ENCODE measurements at places on chromosomes 6 and 20.

- DNase-seq = no peak
These were observed 8.5 kb downstream of the STAU1 start for GRCh38 chr20:49179368-49180277.

DNA sequence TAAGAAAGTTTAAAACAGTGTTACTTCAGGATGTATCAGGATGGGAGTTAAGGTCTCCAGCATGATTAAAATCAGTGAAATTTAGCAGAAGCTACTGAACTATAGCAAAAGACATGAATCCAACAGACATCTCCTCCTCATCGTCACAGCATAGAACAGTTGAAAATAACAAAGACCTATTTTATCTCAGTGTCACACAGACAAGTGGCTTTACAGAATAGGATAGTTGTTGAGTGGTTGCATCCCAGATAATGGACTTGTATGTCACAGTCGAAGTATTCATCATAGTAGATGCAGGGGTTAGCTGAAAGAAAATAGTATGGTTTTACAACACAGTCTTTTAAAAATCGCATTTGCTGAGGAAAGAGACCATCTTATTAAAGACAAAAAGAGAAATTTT, 31.2 kb downstream of the CRISP1 start:
- no peak for DNase-seq

GRCh38 chr6:147204060-147204785, at the start of gene STXBP5:
STXBP5 (plus strand) TSS chr6:147204417; CDS start chr6:147204533, 116 bp downstream.
- DNase-seq = peak; percentile 47

DNA sequence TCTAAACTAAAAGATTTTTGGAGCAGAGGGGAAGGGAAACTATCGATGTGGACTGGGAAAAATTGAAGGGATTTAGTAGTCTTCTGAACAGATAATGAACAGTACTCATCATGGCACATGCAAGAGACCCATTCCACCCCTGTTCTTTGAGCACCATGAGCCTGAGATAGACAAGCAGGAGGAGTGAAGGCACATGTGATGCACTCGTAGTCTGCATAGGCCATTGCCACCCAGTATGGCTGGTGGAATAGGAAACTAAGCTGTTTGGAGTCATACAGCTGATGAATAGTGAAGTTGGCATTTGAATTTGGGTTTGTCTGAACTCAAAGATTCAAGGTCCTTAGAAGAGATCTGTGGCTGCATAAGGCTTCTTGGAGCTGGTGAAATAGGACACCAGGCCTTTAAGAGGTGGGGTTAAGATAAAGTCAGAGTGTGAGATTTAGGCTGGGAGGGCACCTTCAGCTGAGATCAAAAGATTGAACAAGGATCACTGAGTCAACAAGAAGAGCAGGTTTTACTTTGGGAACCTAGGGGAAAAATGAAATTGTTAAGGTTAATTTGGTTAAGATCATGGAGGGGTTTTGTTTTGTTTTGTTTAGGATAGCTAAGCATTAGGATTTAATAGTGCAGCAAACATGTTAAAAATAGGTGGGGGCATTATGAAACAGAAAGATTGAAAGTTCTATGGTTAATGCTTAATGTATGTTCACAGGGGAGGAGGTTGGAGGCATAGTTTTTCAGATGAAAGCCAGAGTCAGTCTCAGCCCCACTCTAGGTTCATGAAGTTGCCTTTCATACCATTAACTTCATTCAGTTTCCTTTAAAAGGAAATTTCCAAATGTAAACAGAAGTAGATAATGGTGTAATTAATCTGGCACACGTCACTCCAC, 148.8 kb downstream of the ARID1B start:
- no peak for DNase-seq

DNA sequence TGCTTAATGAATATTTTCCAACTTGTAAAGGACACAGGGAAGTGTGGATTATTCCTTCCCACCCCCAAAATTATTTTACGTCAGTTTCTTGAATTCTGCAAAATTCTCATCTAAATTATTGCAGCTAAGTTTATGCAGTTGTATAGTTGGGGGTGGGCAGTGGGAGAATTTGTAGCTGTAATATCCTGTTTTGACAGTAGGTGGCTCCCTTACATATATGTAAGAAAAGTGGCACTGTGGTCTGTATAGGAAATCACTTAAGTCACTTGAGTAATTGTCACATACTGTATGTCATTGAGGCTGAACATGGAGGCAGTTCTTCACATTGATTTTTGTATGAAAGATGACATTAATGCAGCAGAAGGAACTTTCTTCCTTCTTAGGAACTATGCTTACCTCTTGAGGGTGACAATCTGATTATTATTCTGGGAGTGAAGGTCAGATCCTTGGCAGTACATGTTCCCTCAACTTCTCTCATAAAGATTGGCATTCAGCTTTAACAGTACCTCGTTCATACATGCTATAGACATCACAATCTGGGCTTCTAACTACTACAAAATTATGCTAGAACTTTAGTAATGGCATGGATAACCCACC, 14.6 kb upstream of the CFAP206 start:
- no peak for DNase-seq

- DNase-seq = no peak
These were observed 70.9 kb downstream of the ARID1B start for GRCh38 chr6:156848123-156848522.

DNA sequence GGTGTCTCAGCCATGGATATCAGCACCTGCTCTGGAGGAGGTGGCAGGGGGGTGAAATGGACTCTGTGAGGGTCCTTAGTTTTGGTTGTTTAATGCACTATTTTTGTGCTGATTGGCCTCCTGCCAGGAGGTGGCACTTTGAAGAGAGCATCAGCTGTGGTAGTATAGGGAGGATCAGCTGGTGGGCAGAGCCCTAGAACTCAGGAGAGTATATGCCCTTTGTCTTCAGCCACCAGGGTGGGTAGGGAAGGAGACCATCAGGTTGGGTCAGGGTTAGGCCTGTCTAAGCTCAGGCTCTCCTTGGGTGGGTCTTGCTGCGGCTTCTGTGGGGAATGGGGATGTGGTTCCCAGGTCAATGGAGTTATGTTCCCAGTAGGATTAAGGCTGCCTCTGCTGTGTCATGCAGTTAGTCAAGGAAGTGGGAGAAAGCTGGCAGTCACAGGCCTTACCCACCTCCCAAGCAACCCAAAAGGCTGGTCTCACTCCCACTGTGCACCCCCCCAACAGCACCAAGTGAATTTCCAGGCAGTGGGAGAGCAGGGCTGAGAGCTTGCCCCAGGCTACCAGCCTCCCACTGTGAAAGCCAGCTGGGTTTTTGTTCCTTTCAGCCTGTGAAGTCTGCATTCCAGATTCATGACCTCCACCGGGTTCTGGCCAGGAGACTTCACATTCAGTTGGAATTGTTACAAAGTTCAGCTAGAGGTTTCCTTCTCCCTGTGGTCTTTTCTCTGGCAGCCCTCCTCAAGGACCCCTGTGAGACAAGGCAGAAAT, 5.7 kb upstream of the OSTM1 start:
- DNase-seq = no peak

DNA sequence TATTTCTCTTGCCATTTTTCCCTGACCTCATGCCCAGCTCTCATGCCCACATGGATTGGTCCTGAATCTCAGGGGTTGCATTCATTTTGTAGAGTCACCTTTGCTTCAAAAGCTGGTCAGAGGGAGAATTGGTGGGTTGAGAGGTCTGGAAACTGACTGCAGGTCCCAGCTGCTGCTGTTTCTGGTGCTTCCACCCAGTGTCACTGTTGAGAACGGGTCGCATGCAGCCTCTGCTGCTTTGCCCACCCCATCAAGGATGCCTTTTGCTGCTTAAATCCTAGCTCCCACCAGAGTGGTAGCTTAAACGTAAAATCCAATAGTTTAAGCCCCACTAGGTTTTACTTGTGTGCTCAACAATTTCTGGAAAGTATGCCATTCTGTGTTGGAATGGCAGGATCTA, 211.4 kb upstream of the TSHZ2 start:
- DNase-seq = no peak

- no peak for DNase-seq
These were observed 128.9 kb upstream of the NAA20 start for GRCh38 chr20:19888269-19888671.

GRCh38 chr6:37669306-37669705, 28.4 kb downstream of the MDGA1 start:
- no peak for DNase-seq

DNA sequence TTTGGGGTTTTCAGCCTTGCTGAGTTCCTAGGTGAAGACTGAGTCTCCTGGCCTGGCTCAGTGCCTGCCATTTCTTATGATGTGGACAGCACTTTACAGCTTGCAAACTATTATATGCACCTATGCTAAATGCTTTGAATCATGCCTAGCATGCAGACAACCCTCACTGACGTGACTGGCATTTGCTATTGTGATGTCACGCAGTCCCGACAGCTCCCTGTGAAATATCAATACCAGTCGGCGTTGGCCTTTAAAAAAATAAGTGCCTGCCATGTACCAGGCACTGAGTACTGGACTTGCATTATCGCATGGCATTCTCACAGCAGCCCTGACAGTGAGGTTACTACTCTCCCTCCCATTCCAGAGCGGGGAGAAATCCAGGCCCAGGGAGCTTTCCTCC, 35.5 kb downstream of the UQCC2 start:
- no peak for DNase-seq

DNA sequence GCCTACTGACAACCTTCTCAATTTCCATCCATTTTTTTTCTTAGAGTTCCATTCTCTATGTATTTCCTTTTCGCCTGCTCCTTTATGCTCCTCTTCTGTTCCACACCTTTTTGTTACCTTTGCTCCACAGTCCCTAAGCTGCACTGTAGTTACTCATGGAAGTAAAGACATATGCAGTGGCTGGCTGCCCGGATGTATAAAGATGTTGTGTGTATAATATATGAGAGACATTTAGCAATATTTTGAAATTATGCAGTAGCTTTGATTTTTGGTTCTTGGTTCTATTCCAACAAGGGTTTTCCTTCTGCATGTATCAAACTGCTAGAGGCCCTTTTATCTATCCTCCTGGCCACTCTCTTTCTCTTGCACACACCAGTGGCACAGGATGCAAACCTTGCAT, 234.9 kb downstream of the DOK5 start:
- DNase-seq = no peak

DNA sequence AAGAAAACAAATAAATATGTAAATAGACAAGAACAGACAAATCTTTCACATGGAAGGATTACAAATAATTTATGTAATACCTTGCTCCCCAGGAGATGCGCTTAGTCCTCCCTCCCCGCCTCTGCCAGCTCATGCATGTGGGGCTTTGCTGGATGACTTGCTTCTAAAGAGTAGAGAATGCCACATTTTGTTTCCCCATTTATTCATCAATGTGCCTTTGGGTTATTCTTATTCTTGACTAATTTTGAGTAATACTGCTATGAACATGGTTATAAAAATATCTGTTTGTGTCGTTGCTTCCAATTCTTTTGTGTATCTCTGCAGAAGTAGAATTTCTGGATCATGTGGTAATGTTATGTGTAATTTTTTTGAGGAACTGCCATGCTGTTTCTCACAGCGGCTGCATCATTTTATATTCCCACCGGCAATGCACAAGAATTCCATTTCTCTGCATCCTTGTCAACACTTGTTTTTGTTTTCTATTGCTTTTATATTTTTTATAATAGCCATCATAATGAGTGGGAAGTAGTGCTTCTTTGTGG, 23.8 kb upstream of the DUSP22 start:
- no peak for DNase-seq

DNA sequence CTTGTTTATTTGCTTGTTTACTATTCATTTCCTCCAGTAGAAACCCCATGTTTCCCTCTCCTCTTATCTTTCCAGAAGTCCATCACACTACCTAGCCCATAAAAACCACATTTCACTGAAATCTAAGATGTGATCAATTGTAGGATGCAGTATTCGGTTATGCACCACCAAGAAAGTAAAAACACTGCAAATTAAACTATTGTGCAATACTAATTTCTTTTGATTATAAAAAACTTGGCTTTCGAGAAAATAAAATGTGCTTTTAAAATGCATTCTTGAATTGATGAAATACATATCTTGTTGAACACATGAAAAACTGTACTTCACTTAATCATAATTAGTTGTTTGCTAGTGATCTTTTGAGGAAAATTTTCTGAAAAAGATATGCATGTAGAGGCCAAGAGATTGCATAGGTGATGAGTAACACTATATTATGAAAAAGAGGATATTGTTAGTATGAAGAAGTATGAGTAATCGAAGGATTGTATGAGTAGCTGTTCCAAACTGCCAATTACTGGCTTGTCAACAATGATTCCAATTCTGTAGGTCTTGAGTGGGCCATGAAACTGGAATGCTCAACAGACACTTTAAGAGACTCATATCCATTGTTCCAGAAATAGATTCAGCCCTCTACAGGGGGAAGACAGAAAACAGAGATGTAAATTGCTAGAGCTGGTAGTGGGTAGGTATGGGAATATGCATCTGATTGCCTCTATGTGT, 79.7 kb downstream of the RNF217 start:
- DNase-seq = no peak

DNA sequence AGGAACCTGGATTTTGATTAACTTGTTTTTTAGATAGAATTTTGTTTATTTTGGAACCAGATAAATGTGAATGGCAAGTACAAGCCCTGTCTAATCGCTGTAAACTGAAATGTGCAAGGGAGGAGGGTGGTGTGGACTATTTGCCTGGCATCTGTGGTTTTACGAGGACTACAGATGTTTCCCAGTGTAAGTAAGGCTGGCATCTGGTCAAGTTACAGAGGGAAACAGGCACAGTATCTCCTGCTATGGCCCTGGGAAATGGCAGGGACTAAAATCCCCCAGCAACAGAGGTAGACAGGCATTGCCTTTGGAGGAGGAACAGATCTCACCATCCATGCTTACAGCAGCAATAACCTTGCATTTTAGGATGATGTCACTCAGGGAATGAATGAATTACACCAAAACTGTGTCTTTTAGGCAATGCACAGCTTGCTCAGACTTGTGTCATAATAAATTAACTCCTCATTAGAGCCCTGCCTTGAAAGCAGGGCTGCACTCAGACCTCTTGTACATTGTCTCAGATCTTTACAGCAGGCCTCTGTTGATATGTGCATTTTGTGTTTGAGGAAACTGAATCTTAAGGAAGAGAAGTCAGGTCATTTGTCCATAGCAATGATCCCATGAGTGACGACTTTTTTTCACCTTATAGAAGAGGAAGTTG, 96.2 kb downstream of the TCP11 start:
- no peak for DNase-seq

- DNase-seq = no peak
These were observed 27.6 kb downstream of the ZNF311 start for GRCh38 chr6:28977341-28978132.

DNA sequence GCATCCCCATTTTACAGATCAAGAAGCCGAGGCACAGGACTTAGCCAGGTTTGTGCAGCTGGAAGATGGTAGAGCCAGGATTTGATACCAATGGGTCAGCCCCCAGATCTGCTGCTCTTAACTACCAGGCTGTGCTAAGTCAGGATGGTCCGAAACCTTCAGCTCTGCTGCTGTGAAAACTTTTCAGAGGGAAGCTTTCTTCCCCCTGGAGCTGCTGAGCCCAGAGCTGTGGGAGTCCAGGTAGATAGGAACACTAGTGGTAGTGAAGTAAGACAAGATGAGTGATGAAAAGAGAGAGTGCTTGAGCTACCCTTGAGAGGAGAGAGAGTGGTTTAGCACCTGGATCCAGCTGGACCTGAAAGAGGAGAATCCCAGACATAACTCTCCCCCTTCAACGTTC, 230.8 kb downstream of the CDH4 start:
- DNase-seq = no peak

Measured in activated CD4-positive, CD25-positive, alpha-beta regulatory T cell treated with anti-CD3 and anti-CD28 coated beads, Interleukin-2, amount 50 U/mL, for 72 hours (primary cell).